ENCODE measurements at places on chromosomes 2 and 18.

DNA sequence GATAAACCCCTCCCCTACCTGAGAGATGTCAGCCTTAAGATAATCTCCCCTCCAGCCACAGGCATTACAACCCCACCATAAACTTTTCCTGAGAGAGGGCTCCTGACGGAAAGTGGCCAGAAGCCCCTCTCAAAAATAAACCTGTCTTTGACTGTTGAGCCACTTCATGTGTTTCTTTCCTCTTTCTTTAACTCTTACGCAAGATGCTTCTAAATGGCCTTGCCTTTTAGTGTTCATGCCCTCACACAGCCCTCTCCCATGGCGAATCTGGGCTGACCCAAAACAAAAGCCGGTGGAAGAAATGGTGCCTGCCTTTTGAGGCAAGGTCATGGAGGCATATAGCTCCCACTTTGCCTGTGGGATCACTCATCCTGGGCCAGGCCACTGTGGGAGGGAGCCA, 54.4 kb downstream of the NAPG start:
- no peak for DNase-seq

DNA sequence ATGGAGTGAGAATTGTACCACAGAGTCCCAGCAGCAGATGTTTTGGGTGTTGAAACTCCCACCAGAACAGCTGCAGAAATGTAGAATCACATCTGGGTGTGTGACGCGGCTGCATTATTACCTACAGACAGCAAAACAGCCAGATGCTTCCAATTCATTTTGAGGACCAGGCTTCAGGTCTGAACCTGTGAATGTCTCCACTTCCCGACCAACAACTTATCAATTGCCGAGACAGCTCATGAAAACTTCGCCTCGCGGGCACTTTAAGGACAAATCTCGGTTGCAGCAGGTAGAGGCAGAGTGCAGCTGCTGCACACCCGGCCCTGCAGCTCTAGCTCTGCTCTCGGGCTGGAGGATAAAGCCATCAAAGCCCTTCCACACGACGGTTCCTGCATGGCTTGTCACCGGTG, 202.0 kb downstream of the HRH4 start:
- no peak for DNase-seq

DNA sequence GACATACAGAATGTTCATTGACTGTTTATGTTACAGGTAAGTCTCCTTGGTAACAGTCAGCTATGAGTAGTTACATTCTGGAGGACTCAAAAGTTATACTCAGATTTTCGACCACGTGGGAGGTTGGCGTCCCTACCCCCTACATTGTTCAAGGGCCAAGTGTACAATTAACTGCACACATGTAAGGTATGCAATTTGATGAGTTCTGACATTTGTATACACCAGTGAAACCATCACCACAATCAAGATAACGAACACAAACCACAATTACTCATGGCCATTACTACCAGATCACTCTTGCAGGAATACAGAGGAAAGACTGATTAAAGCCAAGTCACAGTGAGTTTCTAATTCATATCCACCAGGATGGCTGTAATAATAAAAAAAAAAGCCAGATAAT, 39.6 kb upstream of the LDLRAD4 start:
- DNase-seq = no peak

DNA sequence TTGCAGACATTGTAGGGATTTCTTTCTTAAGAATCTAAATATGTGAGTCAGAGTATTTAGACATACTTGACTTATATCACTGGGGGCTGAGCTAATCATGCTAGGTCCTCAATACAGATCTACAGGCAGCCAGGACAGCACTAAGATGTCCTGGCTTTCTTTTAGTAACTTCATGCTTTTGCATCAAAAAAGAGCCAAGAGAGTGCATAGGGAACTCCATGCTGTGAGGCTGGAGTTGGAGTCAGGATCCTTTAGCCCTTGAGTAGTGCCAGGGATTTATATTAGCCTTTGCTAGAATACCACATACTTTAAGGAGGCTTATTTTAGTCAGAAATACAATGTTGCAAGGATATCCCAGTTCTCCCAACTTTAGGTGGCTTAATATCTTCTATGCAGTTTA, 289.7 kb downstream of the CCDC85A start:
- DNase-seq = no peak

- DNase-seq = no peak
Observed at GRCh38 chr2:126658319-126658904, 2.5 kb downstream of the GYPC start.

- no peak for DNase-seq
Observed at GRCh38 chr2:227716501-227716900, 1.3 kb downstream of the SLC19A3 start.

DNA sequence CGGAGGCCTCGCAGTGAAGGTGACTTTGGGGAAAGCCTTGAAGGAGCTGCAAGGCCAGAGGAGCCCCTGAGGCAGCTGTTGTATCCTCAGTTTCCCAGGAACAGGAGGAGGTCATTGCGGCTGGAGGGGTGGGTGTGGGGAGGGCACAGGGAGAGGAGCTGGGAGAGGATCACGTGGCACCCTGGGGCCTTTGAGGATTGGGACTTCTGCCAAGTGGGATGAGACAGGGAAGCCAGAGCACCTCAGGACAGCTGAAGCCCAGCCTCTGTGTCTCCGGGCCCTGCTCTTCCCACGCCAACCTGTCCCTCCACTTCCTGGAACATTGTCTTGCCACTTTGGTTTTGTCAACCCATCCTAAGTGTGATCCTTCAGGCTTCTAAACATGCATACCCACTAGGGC, 19.4 kb upstream of the RRM2 start:
- no peak for DNase-seq

GRCh38 chr18:43875511-43875910, 598.2 kb upstream of the SYT4 start:
- no peak for DNase-seq

DNA sequence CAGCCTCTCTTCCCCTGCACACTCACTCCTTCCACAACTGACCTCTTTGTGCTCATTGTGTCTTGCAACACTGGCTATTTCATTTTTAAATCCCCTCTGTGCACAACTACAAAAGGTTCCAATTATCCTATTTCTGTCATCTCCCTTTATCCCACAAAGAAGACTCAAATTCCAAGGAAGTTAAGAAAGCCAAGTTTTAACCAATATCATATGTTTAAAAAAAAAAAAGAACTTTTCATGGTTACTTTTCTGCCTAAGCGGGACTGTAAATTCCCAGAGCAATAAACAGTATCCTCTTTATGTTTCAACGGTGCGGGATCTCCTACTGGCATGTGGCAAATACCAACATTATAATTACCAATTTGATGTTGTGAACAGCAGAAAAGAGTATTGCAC, 83.8 kb downstream of the DOCK10 start:
- no peak for DNase-seq

DNA sequence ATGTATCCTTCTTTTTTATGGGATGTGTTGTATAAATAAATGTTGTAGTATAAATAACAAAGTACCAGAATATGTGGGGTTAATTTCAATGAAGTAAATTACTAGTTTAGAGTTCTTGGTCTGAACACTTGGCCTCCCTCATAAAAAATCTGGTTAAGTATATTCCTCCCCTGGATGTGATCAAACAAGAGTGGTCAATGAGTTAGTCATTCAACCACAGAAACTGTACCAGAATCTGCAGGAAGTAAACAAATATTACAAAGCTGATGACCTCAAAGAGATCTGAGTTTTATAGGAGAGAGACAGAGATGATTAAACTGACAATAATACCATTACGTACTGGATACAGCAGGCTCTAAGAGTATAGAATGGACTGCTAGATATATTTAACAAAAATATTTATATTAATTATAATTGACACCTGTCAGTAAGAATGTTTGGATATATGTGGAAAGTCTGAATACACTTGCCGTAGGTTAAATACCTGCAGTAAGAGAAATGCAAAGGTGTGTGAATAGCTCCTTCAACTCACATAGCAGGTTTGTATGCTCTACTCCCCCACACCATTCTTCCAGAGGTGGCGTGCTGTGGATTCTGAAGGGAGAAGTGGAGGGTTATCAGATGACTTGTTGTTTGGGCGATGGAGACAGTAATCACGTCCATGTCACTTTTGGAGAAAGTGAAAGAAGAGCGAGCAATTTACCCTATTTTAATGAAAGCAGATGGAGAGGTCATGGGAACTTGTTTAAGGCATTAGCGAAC, 108.3 kb upstream of the LRATD1 start:
- DNase-seq = no peak

GRCh38 chr2:71157124-71157793, 26.8 kb downstream of the MPHOSPH10 start:
- DNase-seq = no peak

DNA sequence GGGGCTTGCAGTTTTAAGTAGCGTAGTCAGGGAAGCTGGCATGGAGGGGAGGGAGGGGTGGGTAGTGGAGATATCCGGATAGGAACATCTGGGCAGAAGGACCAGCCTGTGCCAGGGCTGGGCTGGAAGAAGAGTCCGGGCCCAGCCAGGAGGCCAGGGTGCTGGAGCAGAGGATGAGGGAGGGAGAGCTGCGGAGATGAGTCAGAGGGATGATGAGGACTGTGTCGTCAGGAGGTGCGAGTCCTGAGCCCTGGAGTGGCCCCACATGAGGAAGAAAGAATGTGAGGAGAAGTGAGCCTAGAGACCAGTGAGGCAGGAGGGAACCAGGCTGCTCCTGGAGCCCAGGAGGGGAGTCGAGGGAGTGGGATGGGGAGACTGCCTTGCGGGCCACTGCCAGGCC, 82.4 kb downstream of the CTIF start:
- DNase-seq = no peak

GRCh38 chr18:45764000-45764686, 40.2 kb downstream of the SLC14A1 start:
- DNase-seq = peak; percentile 29

GRCh38 chr2:110955556-110955955, 165.2 kb upstream of the BCL2L11 start:
- DNase-seq = no peak

- DNase-seq = no peak
Observed at GRCh38 chr18:50401888-50402287, 27.0 kb downstream of the SKA1 start.

- DNase-seq = no peak
Observed at GRCh38 chr2:239378021-239378917, 22.6 kb downstream of the HDAC4 start.

- DNase-seq = no peak
Observed at GRCh38 chr2:14700753-14701152, 68.2 kb downstream of the LRATD1 start.

- DNase-seq = no peak
Observed at GRCh38 chr2:161321944-161322648, 13.9 kb downstream of the PSMD14 start.

DNA sequence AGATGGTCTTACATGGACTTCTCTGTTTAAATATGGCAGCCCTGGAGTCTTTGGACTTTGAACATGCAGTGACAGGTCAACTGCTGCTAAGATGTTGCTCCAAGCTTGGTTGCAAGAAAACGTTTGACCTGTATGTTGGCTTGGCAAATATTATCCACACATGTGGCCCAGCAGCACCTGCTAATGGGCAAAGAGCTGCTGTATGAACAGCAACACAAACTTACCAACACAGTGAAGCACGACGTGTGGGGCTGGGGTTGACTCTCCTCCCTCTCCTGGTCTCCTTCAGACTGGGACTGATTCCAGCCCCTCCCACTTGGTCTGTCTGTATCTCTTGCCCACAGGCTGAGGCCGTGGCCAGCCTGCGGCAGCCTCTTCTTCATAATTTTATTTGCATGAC, 3.8 kb downstream of the KCNE4 start:
- no peak for DNase-seq

DNA sequence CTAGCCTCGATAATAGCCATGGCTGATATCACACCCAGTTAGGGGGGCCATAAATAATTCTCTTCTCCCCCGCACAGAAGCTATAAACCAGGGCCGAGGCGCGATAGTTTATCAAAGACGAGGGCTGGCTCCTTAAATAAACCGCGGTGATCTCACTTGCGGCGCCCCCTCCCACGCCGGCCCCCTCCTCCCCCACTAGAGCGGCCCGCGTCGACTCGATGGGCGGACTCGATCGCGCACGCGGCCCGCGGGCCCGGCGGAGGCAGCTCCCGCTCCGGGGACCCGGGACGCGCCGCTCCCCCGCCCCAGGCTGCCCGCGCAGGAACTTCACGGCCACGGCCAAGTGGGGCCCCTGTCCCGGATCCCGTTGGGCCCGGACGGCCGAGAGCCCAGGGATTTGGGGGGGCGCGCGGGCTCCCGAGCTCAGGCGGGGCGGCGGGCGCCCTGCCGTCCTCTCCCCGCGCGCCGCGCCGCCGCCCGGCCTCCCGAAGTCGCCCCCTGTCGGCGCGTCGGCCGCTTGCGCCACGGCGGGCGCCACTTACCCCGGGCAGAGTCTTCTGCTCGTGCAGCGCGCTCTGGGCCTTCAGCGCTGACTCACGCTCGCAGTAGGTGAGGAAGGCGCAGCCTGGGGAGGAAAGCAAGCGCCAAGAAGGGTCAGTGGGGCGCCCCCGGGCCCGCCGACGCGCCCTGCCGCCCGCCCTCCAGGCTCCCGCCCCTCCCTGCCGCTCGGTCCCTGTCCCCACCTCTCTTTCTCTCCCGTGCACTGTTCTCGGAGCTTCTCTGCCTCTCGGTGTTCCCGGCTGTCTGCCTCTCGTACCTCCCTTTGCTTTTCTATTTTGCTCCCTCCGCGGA, 80.4 kb downstream of the CELF4 start:
- no peak for DNase-seq

DNA sequence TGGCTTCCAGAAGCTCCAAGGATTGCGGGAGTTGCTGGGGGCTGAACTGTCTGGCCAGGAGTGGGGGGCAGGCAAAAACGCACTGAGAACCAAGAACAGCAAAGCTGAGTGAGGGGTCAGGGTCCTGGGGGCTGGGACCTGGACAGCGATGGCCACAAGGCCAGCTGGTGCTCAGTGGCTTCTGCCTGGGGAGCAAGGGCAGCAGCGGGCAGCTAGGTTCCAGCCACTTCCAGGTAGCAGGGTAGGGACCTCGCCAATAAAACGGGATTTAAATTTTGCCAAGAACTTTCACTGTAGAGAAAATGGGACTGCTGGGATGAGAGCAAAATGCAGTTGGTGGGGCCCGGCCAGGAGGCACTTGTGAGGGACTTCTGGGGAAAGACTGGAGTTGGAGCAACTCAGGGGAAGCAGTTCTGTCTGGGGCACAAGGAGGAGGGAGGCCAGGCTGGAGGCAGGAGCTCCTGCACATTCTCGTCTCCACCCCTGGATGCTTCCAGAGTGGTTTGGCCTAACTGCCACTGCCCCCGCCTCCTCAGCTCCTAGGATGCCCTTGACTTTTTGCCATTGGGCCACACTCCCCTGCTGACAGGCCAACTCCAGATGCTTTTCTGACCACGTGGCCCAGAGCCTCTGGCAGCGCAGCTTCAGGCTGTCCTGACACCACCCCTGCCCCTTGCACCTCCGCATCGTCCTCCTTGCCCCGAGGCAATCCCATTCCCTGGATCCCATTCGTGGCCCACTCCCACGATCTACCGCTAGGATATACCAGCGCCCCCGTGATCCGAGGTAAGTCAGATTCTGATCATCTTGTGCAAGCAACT, 5.5 kb upstream of the CCDC74A start:
- no peak for DNase-seq

DNA sequence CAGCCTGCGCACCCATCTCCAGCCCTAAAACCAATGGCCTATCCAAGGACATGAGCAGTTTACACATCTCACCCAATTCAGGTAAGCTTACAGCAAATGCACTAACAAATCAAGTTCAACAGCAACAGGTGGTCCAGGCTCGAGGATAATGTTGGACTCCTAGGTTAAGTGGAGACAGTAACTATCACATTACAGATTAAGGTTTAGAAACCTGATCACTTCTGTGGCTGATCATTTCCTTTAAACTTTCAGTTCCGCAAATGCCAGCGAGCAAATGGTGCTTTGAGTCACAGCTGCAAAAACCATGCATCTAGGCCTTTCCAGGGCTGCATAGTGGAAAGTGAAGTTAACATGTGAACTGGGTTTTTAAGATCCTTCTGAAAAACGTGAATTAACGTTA, 259.4 kb downstream of the GBX2 start:
- no peak for DNase-seq

Measured in bone marrow (tissue), 2 donors.